ENCODE measurements at places on chromosomes 1 and 21.
A peak's percentile ranks its signal among the peaks of the same experiment; 100 is the strongest.

- DNase-seq: no peak
Observed at GRCh38 chr1:38962113-38962512, 20.5 kb upstream of the RHBDL2 start.

DNA sequence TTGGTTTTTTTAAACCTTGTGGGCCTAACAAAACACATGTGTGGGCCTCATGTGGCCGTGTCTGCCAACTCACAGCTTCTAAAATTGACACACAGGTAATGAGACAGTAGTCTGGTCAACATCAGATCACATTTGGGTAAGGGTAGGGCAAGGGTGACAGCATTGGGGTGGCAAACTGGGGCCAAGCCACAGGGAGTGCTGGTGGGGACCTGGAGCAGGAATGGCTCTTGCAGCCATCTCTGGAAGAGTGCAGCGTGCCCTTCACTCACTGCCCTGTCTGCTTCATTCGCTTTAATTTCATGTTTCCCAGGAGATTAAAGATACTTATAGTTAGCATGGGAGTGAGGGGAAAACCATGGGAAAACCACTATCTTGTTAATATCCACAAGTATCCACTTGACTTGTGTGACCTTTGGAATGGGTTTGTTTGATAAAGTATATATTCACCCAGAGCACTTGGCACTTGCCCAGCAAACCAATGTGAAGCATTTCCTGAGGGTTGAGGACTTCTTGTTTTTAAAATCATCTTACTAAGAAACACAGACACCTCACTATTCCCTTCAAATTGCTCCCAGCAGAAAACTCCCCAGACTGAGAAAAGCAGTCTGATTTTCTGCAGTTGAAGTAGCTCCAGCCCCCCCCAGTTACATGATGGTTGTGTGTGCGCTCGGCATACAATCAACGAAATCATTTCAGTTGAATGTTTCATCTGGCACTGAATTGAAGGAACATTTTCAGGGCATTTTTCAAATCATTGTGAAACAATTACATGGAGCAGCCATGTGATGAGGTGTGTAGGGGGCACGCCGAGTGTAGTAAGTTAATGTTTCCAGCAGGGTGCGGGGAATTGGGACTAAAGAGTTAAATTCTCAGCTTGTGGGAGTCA is 175.7 kb downstream of the VPS13D start:
- DNase-seq: no peak

DNA sequence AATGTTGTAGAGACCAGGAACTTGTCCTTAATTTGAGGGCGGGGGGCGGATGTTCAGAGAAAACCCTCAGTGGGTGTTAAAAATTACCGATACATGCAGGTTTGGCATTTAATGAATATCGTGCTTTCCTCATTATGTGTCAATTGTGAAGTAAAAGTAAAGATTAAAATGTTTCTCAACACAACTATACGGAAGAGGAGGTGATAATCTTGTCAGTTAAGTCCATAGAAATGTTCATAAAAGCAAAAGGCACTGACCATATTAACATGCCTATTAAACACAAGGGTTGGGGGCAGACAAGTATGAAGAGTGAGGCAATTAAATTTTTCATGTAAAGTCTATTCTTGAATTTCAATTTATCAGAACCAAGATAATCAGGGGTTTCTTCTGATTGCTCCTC is 1.3 kb downstream of the BRINP3 start:
- DNase-seq: no peak

DNA sequence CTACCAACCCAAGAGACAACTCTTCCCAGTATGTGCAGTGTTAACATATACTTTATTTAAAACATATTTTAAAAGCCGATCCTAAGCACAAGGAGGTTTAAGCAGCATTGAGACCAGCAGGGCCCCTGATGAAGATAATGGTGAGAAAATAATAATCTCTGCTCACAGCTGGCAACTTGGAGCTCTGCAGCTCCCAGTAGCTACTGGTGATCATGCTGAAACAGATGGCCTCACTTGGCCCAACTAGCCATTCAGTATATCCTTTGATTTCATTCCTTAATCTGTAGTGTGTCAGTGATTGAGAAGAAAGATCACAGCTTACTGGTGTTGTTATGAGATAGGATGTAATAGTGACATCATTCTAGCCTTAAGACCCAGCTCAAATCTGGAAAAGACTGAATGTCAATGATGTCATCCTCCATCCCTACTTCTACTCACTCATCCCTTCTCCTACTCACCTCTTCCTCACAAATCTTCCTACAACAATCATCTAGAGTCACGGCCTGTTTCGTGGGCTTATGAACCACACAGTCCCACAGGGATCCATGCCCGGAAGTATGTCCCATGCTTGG is 817.9 kb downstream of the PLA2G4A start:
- DNase-seq: no peak

DNA sequence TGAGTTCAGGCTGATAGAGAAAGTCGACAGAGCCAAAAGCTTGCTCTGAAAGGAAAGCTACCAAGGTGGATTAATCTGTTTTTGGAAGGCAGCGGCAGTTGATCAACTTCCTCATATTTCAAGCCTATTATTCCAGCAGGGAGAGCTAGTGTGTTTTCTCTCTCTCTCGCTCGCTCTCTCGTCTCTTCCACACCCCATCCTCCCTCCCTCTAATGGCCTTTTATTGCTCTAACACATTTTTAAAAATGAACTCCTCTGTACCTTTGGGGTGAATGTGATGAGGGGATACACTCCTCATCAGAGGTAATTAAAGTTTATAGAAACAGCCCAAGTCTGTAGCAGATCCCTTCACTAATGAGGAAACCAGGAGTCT is 126.4 kb downstream of the CLIC6 start:
- no peak for DNase-seq

GRCh38 chr1:36517011-36517771 is 34.5 kb upstream of the CSF3R start:
- DNase-seq: peak; percentile 40

DNA sequence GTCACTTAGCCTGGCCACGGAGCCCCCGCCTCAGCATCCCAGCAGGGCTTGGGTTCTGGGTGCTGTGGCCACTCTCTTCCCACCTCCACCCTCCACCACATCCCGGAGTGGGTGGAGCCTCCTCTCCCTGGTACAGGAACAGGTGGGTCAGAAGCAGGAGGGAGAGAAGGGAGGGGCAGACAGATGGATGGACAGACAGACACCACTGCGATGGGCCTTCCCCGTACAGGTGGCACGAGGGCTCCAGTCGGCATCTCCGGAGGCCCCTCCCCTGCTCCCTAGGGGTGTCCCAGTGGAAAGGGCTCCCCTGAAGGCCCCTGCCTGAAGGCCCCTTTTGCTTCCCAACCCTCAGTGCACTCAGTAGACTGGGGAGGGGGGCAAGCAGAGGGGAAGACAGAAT is 96.9 kb upstream of the TARDBP start:
- no peak for DNase-seq

DNA sequence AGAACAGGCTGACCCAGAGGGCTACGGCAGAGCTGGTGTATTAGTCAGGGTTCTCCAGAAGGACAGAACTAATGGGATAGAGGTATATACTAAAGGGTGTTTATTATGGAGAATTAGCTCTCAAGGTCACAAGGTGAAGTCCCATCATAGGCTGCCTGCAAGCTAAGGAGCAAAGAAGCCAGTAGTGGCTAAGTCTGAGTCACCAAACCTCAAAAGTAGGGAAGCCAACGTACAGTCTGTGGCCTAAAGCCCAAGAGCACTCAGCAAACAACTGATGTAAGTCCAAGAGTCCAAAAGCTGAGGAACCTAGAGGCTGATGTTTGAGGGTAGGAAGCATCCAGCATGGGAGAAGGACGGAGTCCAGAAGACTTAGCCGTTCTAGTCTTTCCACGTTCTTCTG is 179.2 kb downstream of the BACH1 start:
- no peak for DNase-seq

DNA sequence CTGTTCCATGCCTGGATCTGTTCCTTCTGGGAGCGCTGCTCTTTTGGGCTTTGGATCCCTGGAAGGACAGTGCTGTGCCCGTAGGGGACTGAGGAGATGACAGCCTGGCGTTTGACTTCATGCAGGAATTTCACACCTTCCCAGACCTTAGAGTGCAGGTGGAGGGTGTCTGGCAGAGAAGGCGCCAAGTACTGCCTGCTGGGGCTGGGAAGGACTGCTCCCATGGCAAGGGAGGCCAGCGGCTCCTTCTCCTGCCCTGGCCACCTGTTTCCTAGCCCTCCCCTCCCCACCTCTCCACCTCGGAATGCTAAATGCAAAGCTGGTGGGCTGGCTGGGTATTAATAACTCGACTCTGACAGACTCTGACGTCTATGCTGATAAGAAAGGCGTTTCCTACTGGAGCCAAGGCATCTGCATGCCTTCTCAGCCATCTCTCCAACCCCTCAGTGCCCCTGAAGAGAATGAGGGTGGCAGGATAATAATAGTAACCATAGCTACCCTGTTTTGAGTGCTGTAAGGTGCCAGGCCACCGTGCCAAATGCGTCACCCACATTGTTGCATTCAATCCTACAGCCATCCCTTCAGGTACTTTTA is 17.5 kb upstream of the PDIK1L start:
- DNase-seq: no peak

DNA sequence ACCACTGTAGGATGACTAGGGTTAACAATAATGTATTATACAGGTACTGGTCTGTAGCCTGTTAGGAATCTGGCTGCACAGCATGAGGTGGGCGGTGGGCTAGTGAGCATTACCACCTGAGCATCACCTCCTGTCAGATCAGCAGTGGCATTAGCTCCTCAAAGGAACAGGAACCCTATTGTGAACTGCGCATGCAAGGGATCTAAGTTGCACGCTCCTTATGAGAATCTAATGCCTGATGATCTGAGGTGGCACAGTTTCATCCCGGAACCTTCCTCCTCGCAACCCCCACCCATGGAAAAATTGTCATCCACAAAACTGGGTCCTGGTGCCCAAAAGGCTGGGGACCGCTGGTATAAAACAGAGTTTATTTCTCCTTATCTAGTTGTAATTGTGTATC is 147.6 kb downstream of the FGGY start:
- DNase-seq: no peak

DNA sequence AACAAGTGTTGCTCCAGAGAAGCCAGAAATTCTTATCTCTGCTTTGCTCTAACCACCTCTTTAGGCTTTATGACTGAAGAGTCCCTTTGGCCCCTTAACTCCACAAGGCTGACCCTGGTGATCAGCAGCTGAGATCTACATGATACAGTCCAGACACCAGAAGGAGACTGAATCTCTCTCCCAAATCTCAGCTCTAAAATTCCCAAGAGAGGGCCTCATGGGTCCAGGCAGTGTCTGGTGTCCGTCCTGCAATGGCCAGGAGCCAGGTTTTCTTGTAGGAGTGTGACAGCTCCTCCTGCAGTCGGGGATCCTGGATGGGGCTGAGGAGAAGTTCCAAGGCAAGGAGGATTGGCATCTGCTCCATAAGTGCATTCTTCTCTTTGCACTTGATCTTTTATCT is 35.3 kb downstream of the L1TD1 start:
- no peak for DNase-seq

- DNase-seq: no peak
Observed at GRCh38 chr1:213127074-213127473, 76.0 kb downstream of the RPS6KC1 start.

DNA sequence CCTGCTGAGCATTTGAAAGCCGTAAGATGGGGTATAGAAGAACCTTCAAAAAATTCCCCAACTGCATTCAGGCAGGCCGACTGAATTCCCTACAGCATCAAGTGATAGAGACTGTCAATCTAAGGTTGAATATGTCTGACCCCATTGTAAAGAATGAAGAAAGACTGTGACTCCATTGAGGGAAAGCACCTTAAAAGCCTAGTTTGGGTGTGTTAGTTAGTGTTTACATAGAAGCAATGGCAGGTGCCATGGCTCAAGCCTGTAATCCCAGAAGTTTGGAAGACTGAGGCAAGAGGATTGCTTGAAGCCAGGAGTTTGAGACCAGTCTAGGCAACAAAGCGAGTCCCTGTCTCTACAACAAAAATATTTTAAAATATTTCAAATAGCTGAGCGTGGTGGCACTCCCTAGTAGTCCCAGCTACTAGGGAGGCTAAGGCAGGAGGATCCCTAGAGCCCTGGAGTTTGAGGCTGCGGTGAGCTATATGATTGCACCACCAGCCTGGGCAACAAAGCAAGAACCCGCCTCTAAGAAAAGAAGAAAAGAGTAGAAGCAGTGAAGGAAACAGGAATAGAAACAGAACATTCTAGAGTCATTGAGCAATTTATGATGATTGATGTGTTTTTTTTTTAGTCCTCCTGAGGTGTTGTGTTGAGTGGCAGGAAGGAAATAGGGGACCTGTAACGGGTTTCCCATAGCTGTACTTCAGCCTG is 15.4 kb downstream of the POLR3GL start:
- DNase-seq: peak; percentile 45

DNA sequence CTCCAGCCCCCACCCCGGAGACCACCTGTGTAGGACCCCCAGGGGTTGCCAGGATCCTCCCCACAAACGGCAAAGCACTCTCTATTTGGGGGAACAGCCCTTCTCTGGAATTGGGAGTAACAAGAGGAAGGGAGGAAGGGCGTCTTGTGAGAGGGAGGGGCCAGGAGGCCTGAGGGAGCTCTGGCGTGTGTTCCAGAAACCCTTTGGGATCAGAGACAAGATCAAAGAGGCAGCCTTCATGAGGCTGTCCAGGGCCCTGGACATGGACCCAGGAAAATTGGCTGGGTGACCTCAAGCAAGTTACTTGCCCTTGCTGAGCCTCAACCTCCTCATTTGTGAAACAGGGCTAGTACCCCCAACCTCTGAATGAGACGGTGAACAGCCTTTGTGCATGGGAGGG is 18.1 kb upstream of the ECE1 start:
- no peak for DNase-seq

- DNase-seq: no peak
Observed at GRCh38 chr1:29180497-29181412, 945 bp downstream of the SRSF4 start.

DNA sequence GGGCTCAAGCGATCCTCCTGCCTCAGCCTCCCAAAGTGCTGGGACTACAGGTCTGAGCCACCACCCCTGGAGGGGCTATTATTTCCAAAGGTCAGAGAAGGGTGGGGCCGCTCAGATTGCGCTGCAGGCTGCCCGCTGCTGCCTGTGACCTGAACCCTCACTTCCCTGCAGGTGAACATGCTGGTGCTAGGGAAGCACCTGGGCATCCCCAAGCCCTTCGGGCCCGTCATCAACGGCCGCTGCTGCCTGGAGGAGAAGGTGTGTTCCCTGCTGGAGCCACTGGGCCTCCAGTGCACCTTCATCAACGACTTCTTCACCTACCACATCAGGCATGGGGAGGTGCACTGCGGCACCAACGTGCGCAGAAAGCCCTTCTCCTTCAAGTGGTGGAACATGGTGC is 8.6 kb upstream of the PADI6 start:
- DNase-seq: no peak

- no peak for DNase-seq
Observed at GRCh38 chr1:228750915-228751314, 15.6 kb downstream of the RHOU start.

DNA sequence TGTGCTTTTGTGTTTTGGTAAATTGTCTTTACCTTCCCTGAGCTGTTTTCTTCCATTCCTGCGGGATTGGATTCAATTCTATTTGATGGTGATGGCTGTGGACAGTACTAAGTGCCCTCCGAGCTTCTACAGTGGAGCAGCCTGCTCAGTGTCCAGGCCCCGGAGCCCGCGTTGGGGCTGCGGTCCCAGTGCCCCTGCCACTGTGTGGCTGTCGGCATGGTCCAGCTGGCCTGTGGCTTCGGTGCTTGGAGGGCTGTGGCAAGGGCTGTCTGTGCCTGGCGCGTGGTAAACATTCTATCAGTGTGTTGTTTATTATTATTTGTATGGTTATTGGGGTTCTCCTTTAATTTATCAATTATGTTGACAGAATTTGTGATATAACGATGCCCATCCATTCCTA is 109.1 kb upstream of the COL6A1 start:
- DNase-seq: no peak
